ENCODE measurements at places on chromosomes 3 and 15. TPM values are rescaled to one million over a fixed set of nuclear protein-coding genes. Genes with fewer than 3 reads are reported as not detected.

The SLC27A2 gene
- total RNA-seq: 15.0 TPM

The GOLGA8T gene
- total RNA-seq: 0.21 TPM

The TLR9 gene
- 1.4 TPM for total RNA-seq

DNA sequence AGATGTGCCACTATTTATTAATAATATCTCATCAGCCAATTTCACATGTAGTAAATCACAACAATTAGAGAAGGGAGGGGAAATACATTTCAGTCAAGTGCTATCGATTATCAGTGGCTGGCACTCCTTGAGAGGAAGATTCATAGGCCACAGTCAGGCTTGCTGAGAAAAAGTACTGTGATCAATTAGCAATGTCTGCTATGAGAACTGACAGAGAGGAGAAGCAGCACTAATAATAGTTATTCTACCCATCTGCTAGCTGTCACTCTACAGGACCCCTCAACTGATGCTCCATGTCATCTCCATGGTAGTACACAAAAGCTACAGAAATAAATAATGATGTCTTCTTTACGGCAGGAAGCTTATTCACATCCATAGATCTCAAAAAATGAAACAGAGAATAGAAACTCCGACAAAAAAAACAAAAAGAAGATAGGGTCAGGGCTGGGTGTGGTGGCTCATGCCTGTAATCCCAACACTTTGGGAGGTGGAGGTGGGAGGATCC, 351.3 kb downstream of the FOXP1 start:
- no peak for DNase-seq

- DNase-seq: no peak
Observed at GRCh38 chr3:110708156-110708555, 363.5 kb upstream of the NECTIN3 start.

- DNase-seq: no peak
Observed at GRCh38 chr3:121739902-121740301, 9.6 kb downstream of the GOLGB1 start.

GRCh38 chr3:50278123-50278879, 586 bp upstream of the LSMEM2 start:
- DNase-seq: no peak

GRCh38 chr3:10365791-10366190, 44.9 kb upstream of the SEC13 start:
- no peak for DNase-seq

DNA sequence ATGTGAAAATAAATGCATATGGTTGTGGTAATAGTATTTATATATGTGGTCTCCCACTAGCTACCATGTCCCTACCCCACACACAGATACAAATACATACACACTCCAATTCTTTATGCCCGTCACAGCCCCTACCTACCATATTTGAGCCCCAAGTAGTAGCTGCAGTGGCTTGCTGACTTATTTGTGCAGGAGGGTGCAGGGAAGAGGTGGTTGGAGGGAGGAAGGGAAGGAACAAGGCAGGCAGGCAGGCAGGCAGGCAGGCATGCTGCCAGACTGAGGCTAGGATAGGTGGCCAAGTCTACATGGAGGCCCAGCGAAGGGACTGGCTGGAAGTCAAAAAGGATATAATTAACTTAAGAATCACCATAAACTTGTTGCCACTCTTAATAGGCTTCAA, 82.9 kb downstream of the SCN11A start:
- DNase-seq: no peak

DNA sequence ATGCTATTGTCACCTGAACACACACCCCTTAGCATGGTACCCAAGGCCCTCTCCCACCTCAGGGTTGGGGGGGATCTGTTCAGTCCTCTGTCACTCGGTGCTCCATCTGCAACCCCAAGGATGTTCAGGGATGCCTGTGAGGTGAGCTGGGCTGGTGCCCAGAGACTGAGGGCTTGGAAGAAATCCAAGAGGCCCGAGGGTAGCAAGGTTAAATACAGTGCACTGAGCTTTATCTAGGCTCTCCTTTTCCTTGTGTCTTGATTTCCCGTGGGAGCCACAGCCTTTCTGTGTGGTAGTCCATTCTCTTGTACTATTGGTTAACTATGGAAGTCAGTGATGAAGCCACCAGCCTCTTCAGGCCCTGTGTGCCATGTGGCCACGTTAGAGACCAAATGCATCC, 18.7 kb upstream of the WNT5A start:
- no peak for DNase-seq

Measured in activated naive CD8-positive, alpha-beta T cell treated with anti-CD3 and anti-CD28 coated beads for 36 hours (primary cell).